Activated naive CD8-positive, alpha-beta T cell treated with anti-CD3 and anti-CD28 coated beads, Interleukin-2, amount 10 ng/mL, durations not matched to agents 7 days and 5 days (primary cell): ENCODE measurements at places on chromosomes 2 and 18. TPM values are rescaled to one million over a fixed set of nuclear protein-coding genes. Genes with fewer than 3 reads are reported as not detected.

The CNGA3 gene
- total RNA-seq: not detected

GRCh38 chr2:9373476-9373875, 49.9 kb downstream of the ITGB1BP1 start:
- no peak for DNase-seq

- no peak for DNase-seq
These were observed 19.6 kb upstream of the RND3 start for GRCh38 chr2:150507071-150507470.

DNA sequence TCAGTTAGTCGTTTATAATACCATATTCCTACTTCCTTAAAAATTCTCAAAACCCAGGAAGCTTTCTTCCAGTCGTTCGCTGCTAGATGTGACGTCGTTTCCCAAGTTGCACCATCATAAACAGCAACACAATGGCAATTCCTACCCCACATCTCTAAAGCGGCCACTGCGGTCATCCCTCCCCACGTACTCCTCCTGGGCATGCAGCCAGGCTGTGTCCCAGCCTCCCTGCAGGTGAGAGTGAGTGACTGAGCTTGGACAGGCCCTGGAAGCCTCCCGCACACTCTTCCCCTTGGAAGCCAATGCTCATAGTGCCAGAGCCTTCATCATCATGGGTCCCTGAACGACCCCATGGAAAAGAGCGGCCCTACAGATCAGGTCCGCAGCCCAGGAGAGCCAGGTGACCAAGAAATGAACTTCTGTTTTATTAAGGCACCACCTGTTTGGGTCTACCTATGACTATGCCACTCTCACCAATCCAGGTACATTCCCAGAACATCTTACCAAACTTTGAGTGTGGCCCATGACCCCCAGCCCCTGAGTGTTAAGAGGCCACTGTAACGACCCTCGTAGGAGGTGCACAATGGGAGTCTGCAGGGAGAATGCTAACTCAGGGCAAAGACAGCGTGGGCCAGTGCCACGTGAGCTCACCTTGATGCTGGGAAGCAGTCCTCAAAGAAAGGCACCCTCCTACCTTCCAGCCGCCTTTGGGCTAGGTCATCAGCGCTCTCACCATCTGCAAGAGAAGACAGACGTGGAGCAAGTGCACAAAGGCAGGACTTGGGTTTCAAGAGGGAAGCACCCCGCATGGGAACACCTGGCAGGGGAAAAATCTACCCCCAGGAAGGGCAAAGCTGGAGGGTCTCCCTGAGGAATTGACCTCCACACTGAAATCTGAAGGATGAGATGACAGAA, 74.7 kb upstream of the RAB6C start:
- DNase-seq: no peak

The ALK gene
- not detected for total RNA-seq

The ELP2 gene
- total RNA-seq: 87.4 TPM

DNA sequence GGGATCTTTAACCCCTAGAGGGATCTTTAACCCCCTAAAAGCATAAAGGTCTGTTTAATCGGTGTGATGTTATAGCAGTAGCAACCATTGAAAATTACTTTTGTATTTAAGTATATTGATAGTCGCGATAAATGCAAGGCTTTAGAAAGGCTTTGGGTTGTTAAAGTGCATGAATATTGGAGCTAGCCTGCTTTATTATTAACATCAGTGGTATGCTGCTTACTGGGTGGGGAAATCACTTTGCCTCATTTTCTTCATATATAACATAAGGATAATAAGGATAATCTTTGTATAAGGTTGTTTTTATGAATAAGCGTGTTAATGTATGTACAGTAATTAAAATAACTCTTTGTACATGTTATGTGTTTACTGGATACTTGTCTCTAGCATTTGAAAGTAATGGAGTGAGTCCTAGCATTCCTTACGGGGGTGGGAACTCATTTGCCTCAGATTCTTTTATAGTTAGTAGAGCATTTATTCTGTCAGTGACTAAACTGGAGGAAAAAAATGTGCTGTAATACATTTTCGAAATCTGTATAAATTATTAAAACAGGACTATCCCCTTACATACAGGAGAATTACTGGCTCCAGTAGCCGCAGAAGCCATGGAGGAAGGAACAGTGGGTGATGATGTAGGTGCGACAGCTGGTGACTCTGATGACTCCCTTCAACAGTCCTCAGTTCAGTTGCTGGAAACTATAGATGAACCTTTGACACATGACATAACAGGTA, 122.2 kb downstream of the BIRC6 start:
- DNase-seq: no peak

DNA sequence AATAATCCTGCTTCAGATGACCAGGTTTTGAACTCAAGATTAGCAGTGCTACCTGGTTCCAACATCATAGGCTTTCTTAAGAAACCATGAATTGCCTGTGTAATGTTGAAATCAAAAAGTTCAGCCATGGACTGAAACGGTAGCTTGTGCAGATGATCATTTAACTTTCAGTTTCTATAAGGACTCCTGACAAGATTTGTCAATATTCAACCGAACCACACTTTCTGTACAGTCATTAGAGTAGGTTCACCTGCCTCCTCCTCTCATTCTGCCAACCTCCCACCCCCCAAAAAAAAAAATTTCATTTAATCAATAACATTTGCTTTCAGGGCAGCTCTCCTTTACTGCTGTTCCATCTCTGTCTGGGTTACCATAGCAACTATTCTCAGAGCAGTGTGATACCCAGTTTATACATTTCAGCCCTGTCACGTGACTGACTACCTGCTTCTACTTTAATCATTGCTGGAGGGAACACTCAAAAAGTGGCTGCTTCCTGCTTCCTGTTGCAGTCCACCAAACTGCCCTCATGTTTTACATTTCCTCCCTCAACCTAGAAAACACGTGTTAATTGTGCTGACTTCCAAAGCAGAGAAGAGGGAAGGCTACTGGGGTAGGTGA, 275.5 kb downstream of the SS18 start:
- DNase-seq: no peak

- no peak for DNase-seq
These were observed 110.8 kb upstream of the OTOS start for GRCh38 chr2:240250985-240251847.

GRCh38 chr2:136236019-136236418, 118.1 kb upstream of the CXCR4 start:
- DNase-seq: no peak

DNA sequence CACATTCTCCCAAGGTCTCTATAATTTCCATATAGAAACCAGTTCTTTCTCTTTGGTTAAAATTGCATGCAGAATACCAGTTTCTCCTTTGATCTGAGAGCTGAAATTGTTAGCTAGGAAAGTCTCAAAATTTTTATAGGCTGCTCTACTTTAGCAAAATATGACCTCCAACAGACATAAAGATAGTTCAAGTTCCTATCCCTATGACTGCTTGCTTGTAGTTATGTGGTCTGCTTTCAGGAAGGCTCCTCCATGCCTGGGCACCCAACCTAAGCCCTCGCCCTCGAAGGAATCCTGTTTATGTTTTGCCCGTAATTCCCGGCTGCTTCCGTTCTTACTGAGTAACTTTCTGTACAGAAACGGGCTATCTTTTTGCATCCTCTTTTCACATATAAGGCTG, 28.0 kb upstream of the LTBP1 start:
- DNase-seq: no peak

DNA sequence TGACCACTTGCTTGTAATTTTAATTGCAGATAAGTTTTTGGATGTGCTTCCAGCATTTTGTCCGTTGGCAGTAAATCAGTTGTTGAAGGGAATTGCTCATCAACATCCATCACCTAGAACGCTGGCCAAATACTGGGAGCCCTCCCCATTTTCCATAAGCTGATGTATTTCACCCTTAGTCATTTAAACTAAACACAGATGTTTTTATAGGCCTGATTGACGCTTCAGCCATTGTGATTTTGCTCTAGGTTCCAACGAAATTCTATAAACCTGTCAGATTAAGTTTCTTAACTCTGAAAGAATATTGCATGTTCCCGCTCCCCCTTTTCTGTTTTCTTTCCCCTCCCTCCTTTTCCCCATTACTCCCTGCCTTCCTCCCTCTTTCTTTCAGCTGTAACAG, 1.0 kb upstream of the RPRM start:
- no peak for DNase-seq

The LIMS2 gene
- total RNA-seq: 21.7 TPM

GRCh38 chr2:234326694-234327093, 170.2 kb downstream of the ARL4C start:
- DNase-seq: no peak
